HCT116 (cell line): ENCODE measurements at places on chromosomes 7 and 10. TPM values are rescaled to one million over a fixed set of nuclear protein-coding genes. Genes with fewer than 3 reads are reported as not detected.

DNA sequence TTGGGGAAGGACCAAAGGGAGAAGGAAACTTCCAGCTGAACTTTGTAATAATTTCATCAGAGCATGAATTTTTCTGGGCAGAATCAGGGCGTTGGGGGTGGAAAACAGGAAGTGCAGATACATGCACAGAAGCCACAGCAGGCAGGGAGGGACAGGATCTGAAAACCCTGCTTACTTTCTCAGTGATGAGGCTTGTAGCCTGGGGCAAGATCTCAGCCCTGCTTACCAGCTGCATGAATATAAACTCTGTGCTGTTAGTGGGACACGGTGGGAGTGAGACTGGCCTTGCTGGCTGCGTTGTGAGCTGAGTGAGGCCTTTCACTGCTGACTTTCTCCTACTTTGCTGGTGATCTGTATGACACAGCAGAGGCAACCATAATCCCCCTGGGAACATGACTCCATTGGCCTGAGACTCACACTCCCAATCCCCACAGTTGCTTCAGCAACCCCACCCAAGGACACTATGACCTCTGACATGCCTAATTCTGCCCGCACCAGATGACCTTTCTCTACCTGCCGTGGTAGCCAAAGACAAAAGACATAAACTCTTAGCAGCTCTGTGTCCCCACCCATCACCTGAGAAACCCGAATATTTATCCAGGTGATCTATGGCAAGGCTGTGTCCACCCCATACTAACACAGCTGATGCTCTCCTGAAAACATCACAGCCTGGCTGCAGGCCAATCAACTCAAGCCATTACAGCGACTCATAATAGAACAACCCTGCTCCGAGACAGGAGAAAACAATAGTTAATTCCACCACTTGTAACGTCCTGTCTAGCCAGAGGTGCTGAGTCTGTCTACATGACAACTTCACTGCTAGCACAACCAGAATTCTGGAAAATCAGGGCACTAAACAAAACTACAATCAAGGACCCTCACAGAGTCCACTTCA, 190.7 kb upstream of the CHRM2 start:
- no peak for DNase-seq

LIPF gene
- not detected for total RNA-seq

STEAP1B gene
- 0.27 TPM for total RNA-seq

- DNase-seq = no peak
These were observed 29.6 kb downstream of the ARHGAP21 start for GRCh38 chr10:24694086-24694485.

CTAGE8 gene
- total RNA-seq = 6.1 TPM

CNTNAP2 gene
- total RNA-seq = 0.37 TPM

DNA sequence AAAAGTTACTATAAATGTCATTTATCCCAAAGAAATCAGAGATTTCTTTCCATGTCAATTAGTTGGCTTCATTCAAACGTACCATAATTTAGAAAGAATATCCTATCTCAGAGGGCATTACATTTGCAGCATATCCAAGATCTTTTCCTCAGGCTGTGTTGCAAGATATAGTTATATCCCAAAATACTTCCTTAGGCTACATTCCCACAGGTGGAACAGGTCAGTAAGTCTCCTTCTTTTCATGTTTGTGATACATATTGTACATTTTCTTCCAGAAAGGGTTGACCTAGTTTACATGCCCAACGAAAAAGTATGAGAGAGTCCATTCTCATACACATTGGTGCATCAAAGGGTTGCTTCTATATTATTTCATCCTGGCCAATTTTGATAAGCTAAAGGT, 26.9 kb upstream of the VWA2 start:
- DNase-seq = no peak

GRCh38 chr7:13841284-13841683, 148.2 kb downstream of the ETV1 start:
- DNase-seq = no peak

- DNase-seq = no peak
These were observed 13.0 kb upstream of the HUS1 start for GRCh38 chr7:47992446-47992845.

GRCh38 chr7:158492367-158492764, 95.3 kb downstream of the PTPRN2 start:
- no peak for DNase-seq

DNA sequence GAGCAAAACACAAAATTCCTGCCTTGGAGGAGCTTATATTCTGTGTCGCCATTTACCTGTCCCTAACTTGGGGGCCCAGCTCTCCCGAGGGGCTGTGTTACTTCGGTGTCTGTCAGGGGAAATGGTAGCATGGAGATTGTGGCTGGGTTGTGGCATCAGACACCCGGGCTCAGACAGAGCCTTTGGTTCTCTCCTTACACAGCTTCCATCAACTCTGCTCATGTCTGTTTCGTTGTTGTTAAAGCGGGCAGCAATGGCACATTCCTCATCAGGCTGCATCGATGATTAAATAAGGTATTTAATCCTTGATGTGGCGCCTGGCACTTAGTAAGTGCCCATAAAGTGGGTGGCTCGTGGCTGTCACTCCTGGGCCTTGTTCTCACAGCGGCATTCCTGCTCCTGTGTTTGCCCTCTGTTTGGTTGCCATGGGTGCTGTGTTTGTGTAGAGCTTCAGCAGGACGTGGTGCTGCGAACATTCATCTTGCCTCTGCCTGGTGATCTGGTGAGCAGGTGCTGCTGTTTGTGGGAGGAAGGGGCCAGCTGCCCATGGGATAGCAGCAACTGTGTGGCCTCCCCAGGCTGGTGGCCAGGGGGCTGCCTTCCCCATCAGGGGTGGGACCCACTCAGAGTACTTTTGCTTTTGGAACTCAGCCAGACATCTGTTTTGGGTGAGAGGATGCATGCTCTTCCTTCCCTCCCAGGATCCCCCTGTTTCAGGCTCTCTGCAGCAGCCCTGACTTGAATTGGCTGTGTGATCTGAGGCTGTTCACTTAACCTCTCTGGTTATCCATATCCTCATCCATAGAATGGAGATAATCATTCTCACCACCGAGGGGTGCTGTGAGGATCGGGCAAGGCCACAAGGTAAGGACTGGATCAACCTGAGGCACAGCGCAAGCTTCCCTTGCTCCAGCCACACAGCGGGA, 207.2 kb upstream of the SVIL start:
- DNase-seq = no peak

DNA sequence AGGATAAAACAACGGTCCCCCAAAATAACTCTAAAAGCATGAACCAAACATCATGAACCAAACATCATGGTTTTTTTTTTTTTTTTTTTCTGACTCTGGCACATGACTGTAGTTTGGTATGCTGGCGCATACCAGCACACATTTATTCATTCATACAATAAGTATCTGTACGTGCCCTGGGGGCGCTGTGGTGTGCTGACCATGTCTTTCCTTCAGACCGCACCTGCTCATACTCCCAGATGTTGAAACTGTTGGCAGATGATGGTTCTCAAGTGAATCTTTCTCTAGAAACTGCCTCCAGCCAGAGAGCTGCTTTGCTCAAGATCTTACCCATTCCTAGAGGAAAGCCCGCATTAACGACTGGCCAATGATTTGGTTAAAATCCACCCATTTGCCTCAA, 114.7 kb upstream of the ANKRD30A start:
- DNase-seq = no peak

DNA sequence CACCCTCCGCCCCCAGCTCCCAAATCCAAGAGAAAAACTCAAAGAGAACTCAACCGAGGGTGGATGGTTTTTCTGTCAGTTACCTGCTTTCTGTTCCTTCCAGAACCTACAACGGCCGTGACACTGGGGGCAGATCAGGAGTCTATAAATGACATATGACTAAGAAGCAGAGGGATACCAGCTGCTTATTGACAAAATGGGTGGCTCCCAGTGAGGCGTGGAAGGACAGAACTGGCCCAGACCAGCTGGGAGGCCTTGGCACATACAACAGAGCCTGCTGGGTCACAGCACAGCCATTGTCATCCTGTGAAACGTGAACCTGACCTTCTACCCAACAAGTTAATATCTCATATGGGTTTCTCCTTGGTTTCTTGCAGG, 84.3 kb upstream of the ADRB1 start:
- DNase-seq = no peak

ITGB8 gene
- total RNA-seq = 2.4 TPM

- no peak for DNase-seq
These were observed 985.8 kb downstream of the REEP3 start for GRCh38 chr10:64506963-64507362.

DNA sequence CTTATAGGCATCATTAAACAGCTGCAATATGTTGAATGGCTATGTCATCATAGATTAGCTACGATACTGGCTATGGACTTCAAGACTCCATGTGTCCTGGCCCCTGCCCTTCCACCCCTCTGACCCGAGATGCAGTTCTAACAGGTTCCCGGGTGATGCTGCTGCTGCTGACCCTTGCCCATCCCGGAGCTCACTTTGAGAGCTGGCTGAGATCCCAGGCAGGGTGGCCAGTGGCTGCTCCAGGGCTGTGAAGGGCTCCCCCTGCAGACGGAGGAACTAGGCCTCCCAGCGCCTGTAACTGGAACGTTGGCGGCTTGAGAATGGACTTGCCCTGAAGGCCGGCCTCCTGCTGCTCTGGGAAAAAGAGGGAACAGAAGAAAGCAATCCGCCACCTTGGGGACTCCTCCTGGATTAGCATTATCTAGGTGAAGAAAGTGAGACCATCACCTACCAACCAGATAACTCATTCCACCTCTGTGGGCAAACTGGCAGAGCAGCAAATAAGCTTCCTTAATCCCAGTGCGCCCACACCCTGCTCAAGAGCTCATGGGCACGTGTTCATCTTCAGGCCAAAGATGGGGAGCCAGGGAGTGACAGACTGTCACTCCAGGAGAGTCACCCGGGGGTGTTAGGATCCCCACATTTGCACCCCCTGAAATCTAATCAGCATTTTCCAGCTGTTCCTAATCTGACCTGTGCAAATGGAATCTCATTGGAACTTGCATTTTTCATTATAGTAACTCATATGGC, 56.8 kb downstream of the PARP12 start:
- peak; percentile 48 for DNase-seq

GRCh38 chr7:140562926-140563481, 77.6 kb downstream of the DENND2A start:
- no peak for DNase-seq

- DNase-seq = no peak
These were observed 248.6 kb upstream of the TCERG1L start for GRCh38 chr10:131560166-131560565.

LIPJ gene
- total RNA-seq = not detected

RASA4 gene
- total RNA-seq = 18.3 TPM

PKD1L1 gene
- 0.17 TPM for total RNA-seq
